ENCODE measurements at places on chromosomes 13 and 19.
A peak's percentile ranks its signal among the peaks of the same experiment; 100 is the strongest.

GRCh38 chr19:2191456-2192310, 27.9 kb downstream of the DOT1L start:
- DNase-seq, result no peak

- no peak for DNase-seq
Measured at GRCh38 chr19:55546822-55547614, 1.7 kb upstream of the SBK3 start.

DNA sequence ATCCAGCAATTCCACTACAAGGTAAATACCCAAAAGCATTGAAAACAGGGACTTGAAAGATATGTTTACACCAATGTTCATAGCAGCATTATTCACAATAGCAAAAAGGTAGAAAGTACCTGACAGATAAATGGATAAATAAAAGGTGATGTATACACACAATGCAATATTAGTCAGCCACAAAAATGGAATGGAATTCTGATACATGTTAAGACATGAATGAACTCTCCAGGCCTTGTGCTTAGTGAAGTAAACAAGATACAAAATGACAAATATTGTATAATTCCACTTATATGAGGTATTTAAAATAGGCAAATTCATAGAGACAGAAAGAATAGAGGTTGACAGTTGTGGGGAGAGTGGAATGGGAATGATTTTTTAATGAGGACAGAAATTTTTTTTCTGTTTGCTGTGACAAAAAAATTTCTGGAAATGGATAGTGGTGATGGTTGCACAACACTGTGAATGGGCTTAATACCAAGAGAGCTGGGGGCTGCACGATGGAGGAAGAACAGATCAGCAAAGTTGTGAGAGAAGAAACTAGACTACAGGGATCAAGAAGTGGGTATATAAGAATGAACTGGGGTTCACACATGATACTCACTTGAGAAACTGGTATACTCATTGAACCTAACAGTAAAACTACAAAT, 137.2 kb downstream of the MZT1 start:
- DNase-seq, result no peak

DNA sequence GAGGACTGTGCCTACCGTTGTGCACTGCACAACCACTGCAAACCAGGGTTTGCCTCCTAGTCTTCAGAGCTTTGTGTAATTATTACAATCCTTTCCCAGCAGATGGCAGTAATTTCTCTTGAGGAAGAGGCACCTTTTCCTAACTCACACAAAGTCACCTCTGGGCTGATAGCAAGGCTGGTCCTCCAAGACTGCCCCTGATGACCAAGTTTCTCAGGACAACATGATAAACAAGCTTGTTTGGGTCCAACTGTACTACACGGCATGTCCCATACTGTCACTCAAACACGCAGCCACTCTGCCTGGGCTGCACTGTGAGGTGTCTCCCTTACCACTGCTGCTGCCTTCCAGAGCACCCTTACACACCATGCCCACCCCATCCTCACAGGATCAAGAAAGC, 39.3 kb downstream of the RFXAP start:
- DNase-seq, result no peak

DNA sequence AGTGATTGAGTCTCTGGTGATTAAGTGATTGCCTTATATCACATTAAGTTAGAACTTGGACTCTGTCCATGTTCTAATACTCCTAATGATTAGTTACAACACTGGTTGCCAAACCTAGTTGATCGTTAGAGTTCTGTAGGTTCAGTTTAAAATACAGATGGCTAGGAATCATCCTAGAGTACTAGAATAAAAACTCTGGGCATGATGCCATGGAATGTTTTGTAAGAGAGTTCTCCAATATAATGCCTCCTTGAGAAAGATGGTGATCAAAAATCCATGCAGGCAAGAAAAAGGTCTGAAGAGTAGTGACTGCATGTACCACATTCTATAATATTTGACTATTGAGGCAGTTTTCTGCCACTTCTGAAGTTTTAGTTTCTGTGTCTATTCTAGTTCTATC, 176.3 kb downstream of the GPC5 start:
- no peak for DNase-seq

DNA sequence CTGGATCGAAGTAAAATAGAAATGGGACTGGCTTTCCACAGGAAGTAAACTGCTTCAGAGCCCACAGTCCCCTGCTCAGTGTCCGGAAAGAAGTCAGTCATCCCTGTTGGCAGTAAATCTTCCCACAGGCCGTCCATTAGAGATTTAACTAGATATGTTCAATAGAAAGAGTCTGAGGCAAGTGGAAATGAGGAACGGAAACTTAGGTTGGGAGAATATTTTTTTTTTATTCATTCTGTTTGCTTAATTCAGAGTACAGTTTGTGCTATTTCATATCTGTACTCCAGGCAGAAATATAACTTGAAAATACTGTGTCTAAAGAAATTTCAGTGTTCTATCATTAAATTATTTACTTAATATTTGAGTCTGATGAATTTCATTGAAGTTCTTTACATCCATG, 22.7 kb downstream of the SLC25A15 start:
- no peak for DNase-seq

DNA sequence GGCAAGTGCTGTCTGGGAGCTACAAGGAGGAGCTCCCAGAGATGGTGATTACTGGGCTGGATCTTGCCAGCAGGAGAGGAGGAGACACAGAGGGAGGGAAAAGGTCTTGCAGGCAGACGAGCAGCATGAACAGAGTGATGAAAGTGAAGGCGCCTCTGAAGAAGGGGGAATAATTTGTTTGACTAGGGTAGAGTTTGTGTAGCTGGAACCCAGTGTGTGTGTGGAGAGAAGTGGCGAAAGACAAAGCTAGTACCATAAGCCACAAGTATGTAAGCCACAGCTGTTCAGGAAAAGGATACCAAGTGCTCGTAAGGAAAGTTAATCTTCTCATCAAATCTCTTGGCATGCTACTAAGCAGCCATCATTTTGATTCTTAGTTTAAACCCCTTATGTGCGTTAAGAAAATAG, 5.4 kb downstream of the FLT1 start:
- no peak for DNase-seq

DNA sequence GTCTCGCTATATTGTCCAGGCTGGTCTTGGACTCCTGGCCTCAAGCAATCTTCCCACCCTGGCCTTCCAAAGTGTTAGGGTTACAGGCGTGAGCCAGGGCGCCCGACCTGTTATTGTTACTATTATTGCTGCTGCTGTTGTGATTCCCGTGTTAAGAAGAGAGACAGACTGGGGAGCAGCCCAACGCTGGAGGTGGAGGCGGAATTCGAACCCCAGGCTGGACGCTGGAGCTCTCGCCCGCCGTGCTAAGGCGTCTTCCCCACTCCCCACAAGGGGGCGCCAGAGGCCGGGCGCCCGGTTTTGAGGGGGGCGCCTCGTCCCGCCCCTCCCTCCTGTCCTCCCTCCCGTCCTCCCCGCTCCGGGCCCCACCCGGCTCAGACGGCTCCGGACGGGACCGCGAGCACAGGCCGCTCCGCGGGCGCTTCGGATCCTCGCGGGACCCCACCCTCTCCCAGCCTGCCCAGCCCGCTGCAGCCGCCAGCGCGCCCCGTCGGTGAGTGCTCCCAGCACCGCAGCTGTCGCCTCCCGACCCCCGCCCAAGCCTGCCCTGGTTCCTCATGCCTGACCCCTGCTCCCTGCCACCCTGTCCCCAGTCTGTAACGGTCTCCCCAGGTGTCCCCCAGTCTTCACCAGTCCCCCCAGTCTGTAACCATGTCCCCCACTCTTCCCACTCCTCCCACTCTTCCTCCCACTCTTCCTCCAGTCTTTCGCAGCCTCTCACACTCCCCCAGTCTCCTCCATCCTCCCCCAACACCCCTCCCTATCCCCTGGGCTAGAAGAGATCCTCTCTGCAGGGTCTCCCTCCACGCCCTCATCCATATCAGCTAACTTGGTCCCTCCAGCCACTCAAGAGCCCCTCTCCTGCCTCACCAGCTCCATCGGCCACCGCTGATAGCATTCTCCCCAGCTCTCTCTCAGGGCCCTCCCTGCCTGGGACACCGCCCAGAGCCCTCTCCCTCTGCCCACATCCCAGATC, at the start of gene EHD2:
Gene EHD2 (plus strand): TSS at position 377 of the 976 bp plus-strand sequence. CDS start 3,191 bp downstream, outside the sequence.
- peak; percentile 69 for DNase-seq

GRCh38 chr19:405121-405965, 3.6 kb downstream of the C2CD4C start:
- peak; percentile 46 for DNase-seq

GRCh38 chr13:20124303-20124702, 36.5 kb downstream of the GJA3 start:
- DNase-seq, result peak; percentile 19

DNA sequence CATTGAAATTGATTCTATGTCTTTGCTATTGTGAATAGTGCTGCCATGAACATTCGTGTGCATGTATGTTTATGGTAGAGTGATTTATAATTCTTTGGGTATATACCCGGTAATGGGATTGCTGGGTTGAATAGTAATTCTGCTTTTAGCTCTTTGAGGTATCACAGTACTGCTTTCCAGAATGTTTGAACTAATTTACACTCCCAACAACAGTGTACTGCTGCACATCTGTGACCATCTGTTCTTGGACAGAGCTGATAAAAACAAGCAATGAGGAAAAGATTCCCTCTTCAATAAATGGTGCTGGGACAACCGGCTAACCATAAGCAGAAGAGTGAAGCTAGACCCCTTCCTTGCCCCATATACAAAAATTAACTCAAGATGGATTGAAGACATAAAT, 231.0 kb downstream of the MYO16 start:
- no peak for DNase-seq

DNA sequence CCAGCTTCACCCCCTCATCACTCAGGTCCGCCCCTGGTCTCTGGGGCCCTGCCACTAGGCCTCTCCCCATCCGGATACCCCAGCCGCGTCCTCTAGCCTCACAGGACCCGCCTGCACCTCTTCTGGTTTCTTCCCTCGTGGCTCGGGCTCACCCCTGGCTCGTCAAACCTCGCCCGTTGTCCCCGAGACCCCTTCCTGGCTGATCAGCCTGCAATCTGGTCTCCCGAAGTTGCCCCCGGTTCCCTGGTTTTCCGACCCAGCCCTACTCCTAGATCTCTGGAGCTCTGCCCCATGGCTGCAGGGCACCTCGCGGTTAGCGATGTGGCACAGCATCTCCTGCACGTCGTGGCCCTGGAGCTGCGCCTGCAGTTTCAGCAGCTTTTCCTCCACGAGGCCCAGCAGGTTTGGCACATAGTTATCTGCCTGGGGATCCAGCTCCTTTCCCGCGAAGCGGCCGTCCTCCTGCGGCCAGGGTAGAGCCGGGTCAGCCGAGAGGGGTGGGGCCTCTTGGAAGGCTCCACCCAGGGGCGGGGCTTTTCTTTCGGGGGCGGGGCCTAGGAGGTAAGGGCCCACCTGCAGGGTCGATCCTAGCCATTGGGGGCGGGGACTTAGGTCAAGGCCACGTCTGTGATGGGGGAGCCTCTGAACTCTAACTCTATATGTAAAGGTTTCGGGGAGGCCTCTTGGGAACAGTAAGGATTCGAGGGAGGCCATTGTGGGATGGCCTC, 2.4 kb upstream of the RGL3 start:
- peak; percentile 74 for DNase-seq
